ENCODE measurements at places on chromosomes 7 and 10.
A peak's percentile ranks its signal among the peaks of the same experiment; 100 is the strongest.

- no peak for DNase-seq
Observed at GRCh38 chr7:100847360-100847759, 5.2 kb upstream of the SLC12A9 start.

DNA sequence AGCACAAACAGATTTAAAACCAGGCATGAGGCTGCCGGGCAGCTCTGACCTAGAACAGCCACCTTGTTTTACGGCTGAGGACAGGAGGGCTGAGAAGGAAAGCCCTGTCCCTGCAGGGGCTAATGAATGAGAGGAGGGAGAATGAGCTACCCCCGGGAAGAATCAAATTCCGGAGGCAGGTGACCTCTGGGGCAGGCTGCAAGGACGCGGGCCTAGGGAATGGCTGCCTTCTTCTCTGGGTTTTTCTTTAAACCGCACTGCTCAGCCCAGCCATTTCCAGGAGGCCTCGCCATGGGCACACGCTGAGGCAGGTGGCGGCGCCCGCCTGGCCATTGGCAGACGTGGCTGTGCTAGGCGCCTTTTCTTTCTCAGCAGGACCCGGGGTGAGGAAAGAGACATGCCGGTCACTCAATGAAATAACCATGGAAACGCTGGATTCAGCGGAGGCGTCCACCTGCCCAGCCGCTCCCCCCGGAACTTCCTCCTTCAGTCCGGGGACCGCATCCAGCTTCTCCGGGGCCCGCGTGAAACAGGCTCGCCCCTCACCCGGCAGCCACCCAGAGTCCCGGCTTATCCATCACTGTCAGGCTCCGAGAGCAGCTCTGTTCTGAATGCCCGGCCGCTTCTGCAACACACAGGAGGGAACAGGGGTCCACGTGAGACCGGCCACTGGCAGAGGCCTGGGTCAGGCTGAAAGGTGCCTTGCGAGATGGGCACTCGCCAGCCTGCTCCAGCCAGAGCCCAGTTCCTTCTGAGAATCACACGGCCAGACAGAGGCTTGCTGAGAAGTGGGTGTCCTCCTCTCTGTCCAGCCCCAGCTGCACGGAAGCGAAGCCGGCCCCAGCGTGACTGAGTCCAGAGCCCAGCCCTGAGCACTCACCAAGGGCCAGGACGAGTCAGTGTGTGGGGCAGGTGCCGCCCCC is 82.1 kb downstream of the PDGFA start:
- DNase-seq, result no peak

DNA sequence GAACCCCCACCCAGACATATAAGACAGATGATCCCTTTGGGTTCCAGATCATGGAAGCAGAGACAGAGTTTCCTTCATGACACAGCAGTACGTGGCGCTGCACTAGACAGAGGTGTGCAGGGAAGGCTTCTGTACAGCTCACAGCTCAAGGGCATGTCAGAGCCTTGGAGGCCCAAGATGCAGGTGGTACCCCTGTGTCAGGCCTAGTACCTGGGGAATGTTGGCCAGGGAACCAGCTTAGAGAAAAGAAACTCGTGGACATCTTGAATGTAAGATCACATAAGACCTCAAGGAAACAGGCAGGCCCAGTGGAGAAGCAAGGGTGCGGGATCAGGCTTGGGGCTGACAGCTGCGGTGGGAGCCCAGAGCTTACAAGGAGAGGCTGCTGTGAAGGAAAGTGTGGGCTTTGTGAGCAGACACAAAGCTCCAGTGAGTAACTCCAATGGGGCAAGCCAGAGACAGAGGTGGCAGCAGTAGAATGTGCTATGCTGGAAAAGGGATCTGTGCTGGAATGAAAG is 91.4 kb downstream of the WDFY4 start:
- DNase-seq, result no peak

DNA sequence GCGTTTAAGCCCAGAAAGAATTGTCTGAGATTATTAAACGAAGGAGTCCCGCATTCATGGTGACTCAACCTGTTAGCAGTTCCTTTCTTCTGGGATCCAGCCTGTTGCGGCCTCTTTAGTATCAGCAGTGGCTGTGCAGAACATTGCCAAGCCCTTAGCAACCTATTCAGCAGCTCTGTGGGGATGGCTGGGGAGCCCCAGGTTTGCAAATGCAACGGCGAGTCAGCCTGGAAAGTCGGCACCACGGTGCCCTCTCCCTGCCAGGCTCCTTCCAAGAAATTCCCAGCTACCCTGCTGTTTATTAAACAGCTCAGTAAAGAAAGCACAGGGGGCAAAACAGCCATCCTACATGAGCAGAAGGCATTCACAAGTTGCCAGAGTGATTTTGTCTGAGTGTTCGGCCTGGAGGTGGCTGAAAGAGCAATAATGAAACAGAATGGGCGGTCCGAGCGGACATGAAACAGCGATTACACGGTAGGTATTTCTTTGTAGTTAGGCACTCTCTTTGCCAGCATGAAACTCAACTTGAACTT is 198.3 kb downstream of the BAMBI start:
- DNase-seq, result no peak

GRCh38 chr10:62647375-62648092 is 157.0 kb upstream of the ADO start:
- DNase-seq, result no peak

DNA sequence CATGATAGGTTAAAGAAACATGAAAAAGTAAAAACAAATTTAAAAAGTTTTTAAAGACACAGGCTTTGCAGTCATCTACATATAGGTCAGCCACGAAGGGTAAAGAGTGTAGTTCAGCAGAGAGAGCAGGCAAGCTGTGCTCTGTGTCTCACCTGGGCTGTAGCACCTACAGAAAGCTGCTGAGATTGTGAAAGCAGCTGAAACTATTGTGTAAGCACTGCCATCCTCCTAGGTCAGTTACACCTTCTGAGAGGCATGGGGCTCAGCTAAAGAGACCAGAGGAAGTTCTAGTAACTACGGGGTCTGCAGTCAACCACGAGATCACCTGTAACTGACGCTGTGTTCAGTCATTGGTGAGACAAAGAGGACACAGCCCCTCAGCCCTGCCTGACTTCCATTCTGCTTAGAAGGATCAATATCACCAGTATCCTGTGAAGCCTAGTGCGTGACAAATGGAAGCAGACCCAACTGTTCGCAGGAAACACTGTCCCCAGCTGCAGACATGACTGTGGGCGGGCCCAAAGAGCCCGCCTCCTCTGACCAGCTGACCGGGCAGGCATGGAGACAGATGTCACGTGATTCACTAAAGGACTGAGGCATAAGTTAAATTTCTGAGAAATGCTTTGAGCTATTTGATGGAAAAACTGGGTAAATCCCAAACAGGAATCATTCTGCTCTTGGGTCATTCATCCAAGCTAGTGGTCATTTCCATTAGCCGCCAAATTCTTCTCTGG is 87.9 kb downstream of the EBF3 start:
- DNase-seq, result no peak

- no peak for DNase-seq
Observed at GRCh38 chr10:69687426-69687825, 57.4 kb downstream of the FAM241B start.

DNA sequence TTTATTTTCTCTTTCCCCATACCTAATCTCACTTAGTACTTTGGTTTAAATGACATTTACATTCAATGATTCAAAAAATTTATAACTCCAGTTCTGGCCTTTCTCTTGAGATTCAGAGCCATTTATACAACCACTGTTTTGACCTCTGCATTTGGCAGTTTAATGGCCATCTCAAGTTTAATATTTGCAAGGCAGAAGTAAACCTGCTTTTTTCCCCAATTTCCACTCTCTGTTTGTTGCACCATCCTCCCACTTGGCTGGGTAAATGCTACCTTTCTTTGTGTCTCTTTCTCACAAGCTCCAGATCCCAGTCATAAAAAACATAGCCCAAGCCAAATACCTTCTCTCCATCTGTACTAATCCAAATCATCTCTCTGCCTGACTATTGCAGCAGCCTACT is 315.2 kb upstream of the MTPN start:
- DNase-seq, result no peak

- DNase-seq, result peak; percentile 68
Observed at GRCh38 chr7:2632733-2633537, 1.1 kb downstream of the TTYH3 start.

- no peak for DNase-seq
Observed at GRCh38 chr7:144941127-144941526, 105.3 kb upstream of the TPK1 start.

DNA sequence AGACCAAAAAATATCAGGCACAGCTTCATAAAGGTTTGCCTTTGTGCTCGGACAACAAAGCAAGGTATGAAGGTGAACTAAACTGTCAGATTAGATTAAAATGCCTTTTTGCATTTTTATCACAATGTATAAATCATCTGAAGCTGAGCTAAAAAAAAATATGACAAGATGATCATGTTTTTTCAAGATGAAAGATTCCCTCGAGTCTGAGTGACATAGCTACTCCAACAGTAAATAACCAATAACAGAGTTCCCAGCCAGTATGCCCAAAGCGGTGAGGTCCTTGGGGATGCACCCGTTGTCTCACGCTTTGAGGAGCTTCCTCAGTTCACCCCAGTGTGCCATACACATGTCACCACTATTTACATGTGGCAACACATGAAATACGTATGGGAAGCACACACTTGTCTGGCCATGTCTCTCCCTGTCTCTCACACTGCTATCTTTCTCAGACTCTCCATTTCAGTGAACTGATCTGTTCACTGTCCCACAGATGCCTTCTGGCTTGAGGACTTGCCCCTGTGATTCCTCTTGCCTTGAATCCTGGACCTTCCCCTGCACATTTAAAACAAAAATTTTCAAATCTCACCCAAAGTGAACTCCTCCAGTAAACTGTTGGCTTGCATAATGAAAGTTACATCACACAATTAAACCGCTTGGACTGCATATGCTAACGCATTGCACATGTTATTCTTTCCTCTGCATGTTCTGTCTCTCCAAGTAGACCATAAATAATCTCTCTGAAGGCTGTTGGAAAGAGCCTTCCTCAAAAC is 2.6 kb upstream of the PIK3CG start:
- DNase-seq, result no peak

GRCh38 chr10:63237396-63237795 is 104.3 kb downstream of the NRBF2 start:
- no peak for DNase-seq

- DNase-seq, result peak; percentile 78
Observed at GRCh38 chr10:101012525-101013364, 13.1 kb downstream of the LZTS2 start.

- peak; percentile 24 for DNase-seq
Observed at GRCh38 chr7:84188786-84189405, 5.7 kb downstream of the SEMA3A start.

- no peak for DNase-seq
Observed at GRCh38 chr7:121158665-121159064, 170.1 kb upstream of the WNT16 start.

DNA sequence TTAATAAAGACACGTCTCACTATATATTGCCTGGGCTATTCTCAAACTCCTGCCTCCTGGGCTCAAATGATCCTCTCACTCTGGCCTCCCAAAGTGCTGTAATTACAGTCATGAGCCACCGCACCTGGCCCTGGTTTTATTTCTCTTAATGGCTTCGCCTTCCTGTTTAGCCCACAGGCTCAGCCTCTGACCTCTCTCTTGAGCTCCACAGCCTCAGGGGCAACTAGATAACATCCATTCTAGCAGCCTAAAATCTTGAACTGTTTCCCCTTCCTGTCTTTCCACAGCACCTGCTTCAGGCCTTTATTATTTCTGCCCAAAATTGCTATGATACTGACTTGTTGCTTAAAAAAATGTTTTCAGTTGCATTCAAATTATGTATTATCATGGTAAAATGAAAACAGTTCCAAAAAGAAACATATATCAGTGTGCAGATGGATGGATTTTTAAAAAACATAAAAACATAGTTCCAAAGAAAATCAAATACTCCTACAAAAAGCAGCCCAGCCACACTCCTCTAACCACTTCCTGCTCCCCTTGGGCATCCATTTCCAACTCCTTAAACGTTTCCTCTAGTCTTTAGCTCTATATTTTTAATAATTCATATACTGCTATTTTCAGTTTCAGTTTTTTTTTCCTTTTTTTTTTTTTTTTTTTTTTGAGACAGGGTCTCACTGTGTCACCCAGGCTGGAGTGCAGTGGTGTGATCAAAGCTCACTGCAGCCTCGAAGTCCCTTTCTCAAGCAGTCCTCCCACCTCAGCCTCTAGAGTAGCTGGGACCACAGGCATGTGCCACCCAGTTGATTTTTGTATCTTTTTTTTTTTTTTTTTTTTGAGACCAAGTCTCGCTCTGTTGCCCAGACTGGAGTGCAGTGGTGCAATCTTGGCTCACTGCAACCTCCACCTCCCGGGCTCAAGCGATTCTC is 5.1 kb upstream of the BAZ1B start:
- DNase-seq, result no peak

- DNase-seq, result no peak
Observed at GRCh38 chr7:137209151-137209817, 134.2 kb downstream of the PTN start.

DNA sequence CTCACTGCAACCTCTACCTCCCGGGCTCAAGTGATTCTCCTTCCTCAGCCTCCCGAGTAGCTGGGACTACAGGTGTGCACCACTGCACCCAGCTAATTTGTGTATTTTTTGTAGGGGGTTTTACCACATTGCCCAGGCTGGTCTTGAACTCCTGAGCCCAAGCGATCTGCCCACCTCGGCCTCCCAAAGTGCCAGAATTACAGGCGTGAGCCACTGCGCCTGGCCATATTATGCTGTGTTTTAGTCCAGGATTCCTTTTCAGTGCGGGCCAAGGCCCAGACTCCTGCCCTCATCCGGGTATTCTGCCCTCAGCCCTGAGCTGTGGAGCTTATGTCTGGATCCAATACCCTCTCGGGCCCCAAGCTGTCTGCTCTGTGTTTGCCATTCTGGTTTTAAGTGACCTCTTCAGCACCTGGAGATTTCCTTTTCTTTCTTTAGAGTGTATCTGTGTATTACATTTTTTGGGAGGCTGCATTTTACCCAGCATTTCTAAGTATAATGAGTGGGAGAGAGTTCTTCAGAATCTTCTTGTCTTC is 114.9 kb downstream of the BUB3 start:
- no peak for DNase-seq

DNA sequence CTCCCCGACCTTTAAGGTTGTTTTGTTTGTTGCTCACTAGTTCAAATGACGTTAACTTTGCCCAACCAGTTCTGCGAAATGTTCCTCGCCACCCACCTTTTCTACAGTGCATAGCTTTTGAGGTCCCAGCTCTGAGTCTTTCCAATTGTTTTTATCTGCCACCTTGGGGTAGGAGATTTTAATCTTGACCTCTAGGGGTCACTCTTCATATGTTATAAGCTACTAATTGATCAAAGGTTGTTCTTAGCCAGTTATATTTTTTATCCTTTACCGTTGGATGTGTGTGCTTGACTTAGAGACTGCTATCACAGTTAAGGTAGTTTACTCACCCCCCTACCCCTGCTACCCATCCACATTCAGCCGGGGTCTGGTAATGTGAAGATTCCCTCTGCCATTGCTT is 372.4 kb downstream of the SUGCT start:
- peak; percentile 26 for DNase-seq

DNA sequence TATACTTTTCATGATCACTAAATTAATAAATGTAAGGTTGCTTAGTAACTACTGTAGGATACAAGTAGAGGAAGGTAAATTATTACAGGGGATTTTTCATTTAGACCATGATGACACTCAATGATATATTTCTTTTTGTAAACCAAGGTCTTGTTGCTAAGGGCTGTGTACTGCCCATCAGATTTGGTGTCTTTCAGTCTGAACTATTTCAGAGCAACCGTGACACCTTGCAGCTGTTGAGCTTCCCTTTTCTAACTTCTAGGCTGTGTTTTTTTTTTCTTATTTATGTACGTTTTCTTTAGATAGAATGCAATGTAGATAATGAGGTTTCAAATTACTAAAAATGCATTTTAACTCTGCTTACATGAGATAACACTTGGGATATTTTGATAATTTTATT is 292.0 kb upstream of the MBL2 start:
- no peak for DNase-seq

- no peak for DNase-seq
Observed at GRCh38 chr10:118041316-118041715, 5.4 kb downstream of the RAB11FIP2 start.

All from D341Med (cell line).